Vagina (tissue), 2 donors: ENCODE measurements at places on chromosomes 2 and 18. TPM values are rescaled to one million over a fixed set of nuclear protein-coding genes. Genes with fewer than 3 reads are reported as not detected.

BCL11A gene
- total RNA-seq, result 48.4 TPM

GRCh38 chr2:74399785-74400184 is 19.7 kb upstream of the DCTN1 start:
- H3K36me3 ChIP-seq, result no peaks in the 10 kb centered on the region
- no peak overlapping the region for H3K4me3 ChIP-seq
- H3K27me3 ChIP-seq, result no peaks in the 10 kb centered on the region
- no peak overlapping the region for H3K27ac ChIP-seq
- no peaks in the 10 kb centered on the region for H3K4me1 ChIP-seq

DNA sequence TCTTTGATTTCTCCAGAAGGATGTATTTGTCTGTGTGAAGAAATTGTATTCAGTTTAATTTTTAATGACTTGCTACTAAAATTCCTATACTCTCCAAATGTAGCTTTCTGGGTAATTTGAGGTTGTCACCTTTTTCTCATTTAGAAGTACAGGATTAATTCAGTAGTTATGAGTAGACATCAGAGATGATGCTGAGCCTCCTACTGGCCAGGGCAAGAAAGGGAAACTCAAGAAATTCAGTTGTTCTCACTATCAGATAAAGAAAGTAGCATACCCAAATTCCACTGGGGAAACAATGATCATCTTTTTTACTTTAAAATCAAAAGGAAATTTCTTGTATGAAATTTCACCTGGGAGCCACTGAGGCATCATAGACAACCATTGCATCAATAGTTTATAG is 199.4 kb downstream of the SATB2 start:
- no peak for DNase-seq
- H3K27me3 ChIP-seq, result no peaks in the 10 kb centered on the region
- no peaks in the 10 kb centered on the region for H3K36me3 ChIP-seq
- H3K4me1 ChIP-seq, result no peaks in the 10 kb centered on the region

EMILIN2 gene
- 26.8 TPM for total RNA-seq

DNA sequence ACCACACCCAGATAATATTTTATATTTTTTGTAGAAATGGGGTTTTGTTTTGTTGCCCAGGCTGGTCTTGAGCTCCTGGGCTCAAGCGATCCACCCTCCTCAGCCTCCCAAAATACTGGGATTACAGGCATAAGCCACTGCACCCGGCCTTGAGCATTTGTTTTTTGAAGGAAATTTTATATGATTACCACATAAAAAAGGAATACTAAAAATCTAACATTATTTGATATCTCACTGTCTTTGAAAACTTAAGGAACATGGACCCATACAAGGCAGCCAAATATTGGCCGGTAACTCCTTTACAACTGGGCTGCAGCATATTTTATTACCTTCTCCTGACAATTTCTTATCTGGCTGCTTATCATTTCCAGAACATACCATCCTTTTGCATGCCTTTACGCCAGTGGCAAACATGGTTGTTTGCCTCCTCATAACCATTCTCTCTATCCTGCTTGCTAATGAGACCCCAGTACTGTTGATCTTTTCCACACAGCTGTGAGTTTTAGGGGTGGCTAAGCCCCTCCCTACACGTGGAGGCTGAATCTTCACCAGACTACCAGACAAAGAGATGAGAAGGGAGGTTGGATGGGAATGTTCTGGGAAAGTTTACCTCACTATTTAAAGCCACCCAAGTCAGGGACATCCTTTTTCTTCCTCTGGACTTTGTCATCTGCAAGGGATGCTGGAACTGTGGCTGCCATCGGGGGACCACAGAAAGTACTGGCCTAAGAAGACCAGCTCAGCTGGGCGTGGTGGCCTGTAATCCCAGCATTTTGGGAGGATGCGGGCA is 157.5 kb downstream of the TGIF1 start:
- peaks cover 42% of the 10 kb centered on the region for H3K4me1 ChIP-seq
- no peaks in the 10 kb centered on the region for H3K27me3 ChIP-seq
- H3K27ac ChIP-seq, result peak overlapping the region; percentile 88
- H3K36me3 ChIP-seq, result no peaks in the 10 kb centered on the region

PAX8 gene
- total RNA-seq, result 1.7 TPM

- no peaks in the 10 kb centered on the region for H3K36me3 ChIP-seq
- H3K4me1 ChIP-seq, result no peaks in the 10 kb centered on the region
- no peaks in the 10 kb centered on the region for H3K27me3 ChIP-seq
Measured at GRCh38 chr2:135162786-135163185, 110.7 kb downstream of the RAB3GAP1 start.

- peak overlapping the region; percentile 94 for H3K27ac ChIP-seq
- peaks cover 16% of the 10 kb centered on the region for H3K4me1 ChIP-seq
- H3K27me3 ChIP-seq, result no peaks in the 10 kb centered on the region
- H3K4me3 ChIP-seq, result peak overlapping the region; percentile 61
- DNase-seq, result no peak
- H3K36me3 ChIP-seq, result no peaks in the 10 kb centered on the region
Measured at GRCh38 chr2:65436824-65437221, 4.4 kb upstream of the SPRED2 start.

HOXD13 gene
- 15.7 TPM for total RNA-seq

- peak; percentile 16 for DNase-seq
- peak overlapping the region; percentile 36 for H3K27ac ChIP-seq
- H3K4me1 ChIP-seq, result peaks cover 43% of the 10 kb centered on the region
- H3K4me3 ChIP-seq, result no peak overlapping the region
Measured at GRCh38 chr2:174035981-174036742, 71.0 kb upstream of the SP3 start.

- no peaks in the 10 kb centered on the region for H3K4me1 ChIP-seq
- H3K27ac ChIP-seq, result no peak overlapping the region
- DNase-seq, result no peak
- H3K27me3 ChIP-seq, result no peaks in the 10 kb centered on the region
- no peaks in the 10 kb centered on the region for H3K36me3 ChIP-seq
- H3K4me3 ChIP-seq, result no peak overlapping the region
Measured at GRCh38 chr2:123870206-123870880, 154.7 kb upstream of the CNTNAP5 start.

UNC80 gene
- 0.25 TPM for total RNA-seq

GRCh38 chr18:76495435-76496193 is 572 bp upstream of the ZNF516 start:
- peak overlapping the region; percentile 99 for H3K4me3 ChIP-seq
- H3K4me1 ChIP-seq, result peaks cover 6% of the 10 kb centered on the region
- H3K36me3 ChIP-seq, result no peaks in the 10 kb centered on the region
- no peak for DNase-seq
- peak overlapping the region; percentile 95 for H3K27ac ChIP-seq
- no peaks in the 10 kb centered on the region for H3K27me3 ChIP-seq

CPO gene
- not detected for total RNA-seq

GRCh38 chr2:98520806-98521205 is 76.1 kb downstream of the INPP4A start:
- H3K27ac ChIP-seq, result no peak overlapping the region
- no peak for DNase-seq
- no peaks in the 10 kb centered on the region for H3K36me3 ChIP-seq
- no peak overlapping the region for H3K4me3 ChIP-seq
- H3K27me3 ChIP-seq, result no peaks in the 10 kb centered on the region

GRCh38 chr2:30860003-30860725 is 52.9 kb upstream of the CAPN13 start:
- H3K4me1 ChIP-seq, result no peaks in the 10 kb centered on the region
- DNase-seq, result no peak
- no peak overlapping the region for H3K27ac ChIP-seq
- no peaks in the 10 kb centered on the region for H3K36me3 ChIP-seq

TUBA3E gene
- total RNA-seq, result not detected

- no peaks in the 10 kb centered on the region for H3K4me1 ChIP-seq
- no peak for DNase-seq
- H3K4me3 ChIP-seq, result no peak overlapping the region
- no peaks in the 10 kb centered on the region for H3K27me3 ChIP-seq
Measured at GRCh38 chr2:183903026-183903425, 695.3 kb upstream of the ZNF804A start.

DNA sequence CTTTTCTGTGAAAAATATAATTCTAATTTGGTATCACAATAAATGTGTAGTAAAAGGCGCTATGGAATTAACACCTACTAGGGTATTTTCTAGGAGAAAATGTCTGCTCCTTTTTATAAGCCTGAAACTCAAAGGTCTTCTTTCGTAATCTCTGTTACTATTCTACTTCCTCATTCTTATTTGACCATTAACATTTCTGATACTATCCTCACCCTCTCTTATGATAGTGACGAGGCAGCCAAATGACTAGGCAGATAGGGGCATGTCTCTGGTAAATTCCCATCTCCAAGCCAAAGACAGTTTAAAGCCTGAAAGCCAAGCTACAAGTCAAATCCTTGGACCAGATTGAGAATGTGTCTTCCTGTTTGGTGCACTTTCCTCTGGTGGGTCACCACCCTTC is 251.7 kb downstream of the LRRTM4 start:
- no peak overlapping the region for H3K4me3 ChIP-seq
- H3K27me3 ChIP-seq, result no peaks in the 10 kb centered on the region
- H3K36me3 ChIP-seq, result no peaks in the 10 kb centered on the region
- H3K27ac ChIP-seq, result no peak overlapping the region
- DNase-seq, result no peak
- no peaks in the 10 kb centered on the region for H3K4me1 ChIP-seq

DNA sequence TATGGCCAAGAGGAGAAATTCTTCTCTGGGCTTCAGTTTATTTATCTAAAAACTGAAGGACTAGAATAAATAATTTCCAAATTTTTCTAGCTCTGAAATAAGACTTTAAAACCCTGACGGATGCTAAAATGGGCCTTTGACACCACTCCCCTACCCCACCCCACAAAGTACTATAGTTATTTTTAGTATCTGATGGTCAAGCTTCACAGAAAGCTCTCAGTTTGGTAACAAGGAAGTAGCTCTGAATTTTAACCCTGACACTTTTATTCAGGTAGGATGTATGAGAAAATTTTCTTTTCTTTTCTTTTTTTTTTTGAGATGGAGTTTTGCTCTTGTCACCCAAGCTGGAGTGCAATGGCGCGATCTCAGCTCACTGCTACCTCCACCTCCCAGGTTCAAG is 2.4 kb downstream of the RBKS start:
- H3K4me1 ChIP-seq, result peaks cover 19% of the 10 kb centered on the region
- DNase-seq, result no peak
- peak overlapping the region; percentile 7 for H3K27ac ChIP-seq
- no peaks in the 10 kb centered on the region for H3K36me3 ChIP-seq

PHLPP1 gene
- 20.6 TPM for total RNA-seq

TLX2 gene
- total RNA-seq, result 6.6 TPM

KCNF1 gene
- total RNA-seq, result not detected

- no peaks in the 10 kb centered on the region for H3K36me3 ChIP-seq
- H3K27ac ChIP-seq, result no peak overlapping the region
- DNase-seq, result no peak
- no peak overlapping the region for H3K4me3 ChIP-seq
- H3K27me3 ChIP-seq, result no peaks in the 10 kb centered on the region
Measured at GRCh38 chr2:183359867-183360266, 235.6 kb downstream of the NUP35 start.

DNA sequence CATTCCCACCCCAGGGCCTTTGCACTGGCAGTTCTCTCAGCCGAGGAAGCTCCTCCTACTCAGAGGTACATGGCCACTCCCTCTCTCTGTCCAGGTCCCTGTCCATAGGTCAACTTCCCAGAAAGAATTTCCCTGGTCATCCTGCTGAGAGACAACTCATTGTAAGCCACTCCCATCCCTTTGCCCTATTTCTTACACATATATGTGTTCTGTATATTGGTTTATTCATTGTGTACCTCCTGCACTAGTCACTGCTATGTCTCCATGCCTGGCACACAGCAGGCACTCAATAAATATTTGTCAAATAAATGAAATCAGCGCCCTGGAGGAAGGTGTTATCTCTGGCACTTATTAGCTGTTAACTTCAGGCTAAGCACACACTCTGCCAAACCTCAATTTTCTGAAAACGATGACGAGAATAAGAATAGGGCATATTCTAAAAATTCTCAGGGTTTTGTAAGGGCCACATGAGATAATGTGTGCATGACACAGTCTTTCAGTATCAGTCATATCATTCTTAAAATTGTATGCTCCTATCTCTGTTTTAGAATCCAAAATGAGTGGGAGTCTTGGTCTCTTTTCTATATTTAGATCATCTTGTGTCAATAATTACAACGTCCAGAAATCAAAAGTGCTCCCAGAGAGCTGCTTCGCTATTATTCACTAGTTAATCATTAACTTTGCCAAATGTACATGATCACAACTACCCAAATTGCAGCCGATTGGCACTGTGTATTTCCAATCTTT is 198.0 kb downstream of the ALK start:
- no peaks in the 10 kb centered on the region for H3K4me1 ChIP-seq
- DNase-seq, result no peak
- H3K36me3 ChIP-seq, result no peaks in the 10 kb centered on the region
- no peak overlapping the region for H3K4me3 ChIP-seq
- H3K27ac ChIP-seq, result no peak overlapping the region
- no peaks in the 10 kb centered on the region for H3K27me3 ChIP-seq

LIPT1 gene
- 3.9 TPM for total RNA-seq

LOXHD1 gene
- not detected for total RNA-seq

DNA sequence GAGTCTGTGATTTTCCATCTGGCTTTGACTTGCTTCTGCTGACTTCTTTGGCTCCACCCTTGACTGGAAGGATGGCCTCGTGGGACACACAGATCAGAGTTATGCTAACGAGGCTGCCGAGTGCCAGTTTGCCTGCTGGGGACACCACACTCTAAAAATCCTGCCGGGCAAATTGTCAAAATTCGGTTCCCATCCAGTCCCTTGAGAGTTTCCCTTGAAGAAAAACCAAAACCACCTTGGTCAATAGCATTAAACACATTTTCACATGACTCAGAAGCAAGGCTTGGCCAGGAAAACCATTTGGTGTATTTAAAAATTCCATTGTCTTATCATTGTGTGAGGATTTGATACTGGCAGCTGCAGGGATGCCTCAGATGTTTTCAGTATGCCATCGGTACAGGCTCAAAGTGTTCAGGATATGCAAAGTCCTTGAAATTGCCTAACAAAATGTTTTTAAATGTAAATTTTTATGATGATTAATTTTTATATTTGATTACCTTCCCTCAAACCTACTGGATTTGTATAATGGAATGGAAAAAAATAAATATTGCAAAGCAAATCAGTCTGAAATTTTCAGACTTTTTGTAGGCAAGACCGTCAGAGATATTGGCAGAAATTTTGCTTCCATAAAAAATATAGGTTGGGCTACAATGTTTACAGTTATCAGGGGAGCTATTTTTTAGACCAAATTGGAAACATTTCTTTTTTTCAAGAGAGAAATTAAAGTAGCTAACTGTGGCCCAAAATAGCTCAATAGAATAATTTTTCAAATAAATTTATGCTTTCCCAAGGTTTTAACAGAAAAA is 41.6 kb downstream of the KCNE4 start:
- no peaks in the 10 kb centered on the region for H3K36me3 ChIP-seq
- H3K27me3 ChIP-seq, result no peaks in the 10 kb centered on the region
- H3K4me3 ChIP-seq, result no peak overlapping the region
- peak; percentile 84 for DNase-seq
- no peaks in the 10 kb centered on the region for H3K4me1 ChIP-seq

DNA sequence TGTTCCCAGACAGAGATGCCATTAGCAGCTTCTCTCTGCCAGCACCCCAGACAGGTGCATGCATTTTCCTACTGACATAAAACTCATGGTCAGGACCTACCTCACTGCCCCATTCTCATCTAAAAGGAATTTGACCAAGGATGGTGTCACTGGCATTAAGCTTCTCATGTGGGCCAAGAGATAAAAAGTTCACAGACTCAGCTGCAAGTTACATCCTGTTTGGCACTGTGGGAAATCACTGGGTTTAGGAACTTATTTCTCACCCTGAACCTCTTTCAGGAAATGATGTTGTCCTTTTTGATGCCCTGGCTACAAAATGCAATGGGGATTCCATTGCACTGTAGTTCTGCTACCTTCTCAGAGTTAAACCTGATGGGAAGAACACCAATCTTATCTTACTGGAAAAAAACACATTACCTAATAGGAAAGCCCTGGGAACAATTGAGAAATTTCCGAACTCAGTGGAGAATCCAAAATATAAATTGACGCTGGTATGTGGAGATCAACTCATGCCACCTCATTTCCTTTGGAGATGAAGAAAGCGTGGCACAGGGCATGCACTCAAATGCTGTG is 252.1 kb upstream of the COPS8 start:
- no peaks in the 10 kb centered on the region for H3K27me3 ChIP-seq
- DNase-seq, result no peak
- no peak overlapping the region for H3K27ac ChIP-seq

ABCG5 gene
- not detected for total RNA-seq

SIX3 gene
- total RNA-seq, result not detected
